ENCODE measurements at places on chromosomes 12 and 14.

- DNase-seq = no peak
Observed at GRCh38 chr12:74579446-74579845, 41.8 kb downstream of the ATXN7L3B start.

DNA sequence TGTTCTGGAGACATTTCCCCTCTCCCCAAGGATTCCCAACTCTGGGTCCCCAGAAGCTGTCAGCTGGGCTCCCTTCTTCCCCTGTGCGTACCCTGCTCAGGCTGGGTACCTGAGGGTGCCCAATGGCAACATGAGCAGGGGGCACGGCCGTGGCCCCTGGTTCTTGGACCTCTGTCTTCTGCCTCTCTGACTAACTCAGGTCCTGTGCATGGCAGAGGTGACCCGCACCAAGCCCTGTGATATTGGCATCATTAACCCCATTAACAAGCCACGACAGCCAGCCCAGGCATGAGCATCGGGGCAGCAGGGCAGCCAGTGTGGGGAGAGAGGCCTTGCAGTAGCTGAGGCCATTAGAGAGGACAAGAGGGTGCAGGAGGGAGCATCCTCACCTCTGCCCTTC is 28.4 kb downstream of the RTL1 start:
- DNase-seq = no peak

- DNase-seq = no peak
Observed at GRCh38 chr12:84201976-84202375, 710.6 kb downstream of the SLC6A15 start.

DNA sequence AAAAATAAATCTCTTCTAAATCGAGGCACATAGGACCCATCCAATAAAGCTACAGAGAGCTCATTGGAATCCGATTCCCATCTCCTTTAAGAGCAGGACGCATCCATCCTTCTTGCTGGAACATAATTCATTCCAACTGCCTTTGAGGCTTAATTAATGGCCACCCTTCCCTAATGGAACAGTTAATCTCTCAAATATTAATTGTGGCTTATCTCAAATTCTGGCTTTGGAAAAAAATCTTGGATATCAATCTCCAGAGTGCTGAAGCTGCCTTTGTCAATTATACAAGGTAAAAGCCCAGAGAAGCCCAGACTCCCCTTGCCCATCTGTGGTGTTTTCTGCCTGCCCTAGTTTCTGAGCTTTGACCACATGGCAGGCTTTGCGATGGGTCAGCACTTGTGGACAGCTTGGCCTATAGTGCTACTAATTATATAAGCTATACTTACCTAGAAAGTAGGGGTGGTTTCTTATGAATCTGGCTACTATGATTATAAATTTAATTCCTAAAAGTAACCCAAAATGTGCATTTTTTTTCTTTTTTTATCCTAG is 246.3 kb downstream of the NUAK1 start:
- no peak for DNase-seq

- no peak for DNase-seq
Observed at GRCh38 chr14:54976316-54976715, 50.6 kb downstream of the WDHD1 start.

- no peak for DNase-seq
Observed at GRCh38 chr14:57380935-57381334, 9.5 kb upstream of the NAA30 start.

DNA sequence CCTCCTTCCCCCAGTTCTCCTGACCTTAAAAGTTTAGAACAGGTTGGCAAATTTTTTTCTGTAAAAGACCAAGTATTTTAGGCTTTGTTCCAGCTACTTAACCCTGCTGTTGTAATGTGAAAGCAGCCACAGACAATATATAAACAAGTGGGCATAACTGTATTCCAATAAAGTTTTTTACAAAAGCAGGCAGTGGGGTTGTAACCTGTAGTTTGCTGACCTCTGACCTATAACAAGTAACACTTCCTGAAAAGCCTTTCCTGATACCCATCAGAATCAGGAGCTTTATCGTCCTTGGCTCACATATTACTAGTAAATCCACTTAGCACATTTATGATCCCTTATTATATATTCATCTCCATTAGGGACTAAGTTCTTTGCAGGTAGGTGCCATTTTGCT is 13.1 kb upstream of the SMARCC2 start:
- no peak for DNase-seq

All from Caco-2 (cell line).